H54 (cell line): ENCODE measurements at places on chromosomes 6 and 20.
A peak's percentile ranks its signal among the peaks of the same experiment; 100 is the strongest.

DNA sequence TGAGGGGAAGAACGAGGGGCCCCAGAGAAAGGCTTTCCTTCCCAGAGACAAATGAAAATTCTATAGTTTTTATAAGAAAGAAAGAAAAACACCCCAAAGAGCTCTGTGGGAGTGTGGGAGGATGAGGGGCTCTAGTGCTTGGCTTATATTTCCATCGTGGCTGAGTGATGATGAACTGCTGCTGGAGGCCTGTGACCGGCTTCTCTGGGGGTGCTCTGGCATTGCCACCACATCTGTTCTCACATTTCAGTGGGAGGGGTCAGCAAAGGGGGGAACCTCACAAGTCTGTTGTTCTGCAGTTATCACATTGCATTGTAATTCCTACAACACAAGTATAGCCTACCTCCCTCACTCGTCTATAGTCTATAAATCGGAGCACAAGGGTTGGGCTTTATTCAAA lies 67.6 kb upstream of the BACH2 start:
- no peak for DNase-seq

DNA sequence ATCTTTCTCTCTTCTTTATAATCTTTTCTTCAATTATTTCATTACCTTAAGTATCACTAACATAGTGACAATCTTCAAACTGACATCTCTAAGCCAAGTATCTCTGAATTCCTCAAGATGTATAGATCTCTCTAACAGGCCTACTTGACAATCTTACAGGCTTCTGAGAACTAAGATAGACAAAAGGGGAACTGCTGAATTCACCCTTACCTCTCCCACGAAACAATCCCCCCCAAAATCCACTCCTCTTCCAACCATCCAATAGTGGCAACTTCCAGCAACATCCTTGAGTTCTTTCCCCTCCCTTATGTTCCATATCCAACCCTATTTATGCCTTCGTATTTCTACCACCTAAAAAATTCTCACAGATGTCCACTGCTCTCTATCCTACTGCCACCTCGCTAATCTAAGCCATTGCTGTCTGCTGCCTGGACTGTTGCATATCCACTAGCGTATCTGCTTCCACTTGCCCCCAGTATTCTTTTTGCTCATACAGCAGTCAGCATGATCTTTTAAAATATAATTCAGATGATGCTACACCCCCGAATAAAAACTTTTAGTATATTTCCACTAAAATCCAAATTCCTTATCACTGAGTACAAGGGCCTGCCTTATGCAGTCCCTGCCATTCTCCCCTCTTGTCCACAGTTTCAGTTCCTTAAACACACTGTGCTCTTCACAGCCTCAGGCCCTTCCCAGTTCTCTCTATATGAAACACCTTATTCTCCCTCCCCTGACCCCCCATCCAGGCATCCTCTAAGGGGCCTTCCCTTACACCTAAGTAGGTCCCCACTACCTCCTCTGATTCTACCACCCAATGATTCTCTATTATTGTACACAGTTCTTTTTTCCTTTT lies 8.0 kb downstream of the REPS1 start:
- DNase-seq = no peak

GRCh38 chr6:170030284-170030815 lies 260.5 kb downstream of the DLL1 start:
- DNase-seq = no peak

DNA sequence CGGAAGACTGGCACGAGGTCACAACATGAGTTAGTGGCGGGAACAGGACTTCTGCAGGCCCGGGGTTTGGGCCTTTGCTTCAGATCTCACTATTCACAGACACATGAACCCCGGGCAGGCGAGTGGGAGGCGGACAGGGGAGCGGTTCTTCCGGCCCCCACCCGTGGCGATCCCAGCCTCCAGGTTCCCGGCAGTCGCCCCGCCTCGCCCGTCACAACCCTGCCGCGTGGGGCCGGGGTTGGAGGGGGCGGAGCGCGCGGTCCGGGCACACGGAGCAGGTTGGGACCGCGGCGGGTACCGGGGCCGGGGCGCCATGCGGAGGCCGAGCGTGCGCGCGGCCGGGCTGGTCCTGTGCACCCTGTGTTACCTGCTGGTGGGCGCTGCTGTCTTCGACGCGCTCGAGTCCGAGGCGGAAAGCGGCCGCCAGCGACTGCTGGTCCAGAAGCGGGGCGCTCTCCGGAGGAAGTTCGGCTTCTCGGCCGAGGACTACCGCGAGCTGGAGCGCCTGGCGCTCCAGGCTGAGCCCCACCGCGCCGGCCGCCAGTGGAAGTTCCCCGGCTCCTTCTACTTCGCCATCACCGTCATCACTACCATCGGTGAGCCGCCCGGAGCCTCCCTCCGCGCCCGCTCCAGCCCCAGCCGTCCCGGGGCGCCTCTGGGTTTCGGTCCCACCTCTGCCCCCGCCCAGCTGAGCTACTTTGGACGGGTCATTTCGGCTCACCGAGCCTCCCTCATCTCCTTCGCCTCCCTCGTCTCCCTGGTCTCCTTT lies at the start of gene KCNK15:
Gene KCNK15, plus strand, starts transcription at position 268 of the 769 bp plus-strand sequence. Its CDS starts 46 bp downstream, at position 314.
- DNase-seq = no peak

- DNase-seq = no peak
Observed at GRCh38 chr6:168162366-168162765, 83.4 kb upstream of the FRMD1 start.

DNA sequence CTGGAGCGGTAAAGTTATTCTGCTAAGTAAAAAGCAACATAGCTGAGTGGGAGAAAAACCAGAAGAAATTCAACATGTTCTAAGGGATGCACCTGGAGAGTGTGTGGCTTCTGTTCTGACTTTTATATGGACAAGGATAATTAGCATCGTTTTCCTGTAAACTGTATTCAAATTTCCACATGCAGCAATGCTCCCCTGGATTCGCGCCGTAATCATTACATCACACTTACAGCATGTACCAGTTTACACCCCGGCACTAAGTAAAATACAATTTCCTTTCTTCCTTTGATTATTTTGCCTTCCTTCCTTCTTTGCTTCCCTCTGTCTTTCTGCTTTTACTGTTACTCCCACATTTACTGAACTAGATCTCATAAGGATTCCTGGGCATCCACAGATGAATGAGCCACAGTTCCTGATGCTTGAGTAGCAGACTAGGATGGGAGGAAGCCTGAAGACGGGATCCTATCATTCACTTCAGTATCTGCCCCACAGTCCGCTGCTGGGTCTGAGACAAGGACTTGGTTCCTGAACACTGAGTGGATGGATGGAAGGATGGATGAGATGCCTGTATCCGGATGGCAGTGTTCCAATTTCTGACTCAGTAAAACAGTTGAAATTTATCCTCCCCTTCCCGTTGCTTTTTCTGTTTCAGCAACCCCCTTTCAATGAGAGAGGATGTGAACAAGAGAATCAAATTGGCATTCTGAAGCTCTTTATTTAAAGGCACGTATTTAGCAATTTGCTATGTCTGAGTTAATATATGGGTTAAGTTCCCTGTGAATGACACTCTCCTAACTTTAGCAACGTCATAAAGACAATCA lies 174.6 kb downstream of the GJA10 start:
- no peak for DNase-seq

GRCh38 chr20:21229163-21229562 lies 74.0 kb upstream of the XRN2 start:
- peak; percentile 26 for DNase-seq

DNA sequence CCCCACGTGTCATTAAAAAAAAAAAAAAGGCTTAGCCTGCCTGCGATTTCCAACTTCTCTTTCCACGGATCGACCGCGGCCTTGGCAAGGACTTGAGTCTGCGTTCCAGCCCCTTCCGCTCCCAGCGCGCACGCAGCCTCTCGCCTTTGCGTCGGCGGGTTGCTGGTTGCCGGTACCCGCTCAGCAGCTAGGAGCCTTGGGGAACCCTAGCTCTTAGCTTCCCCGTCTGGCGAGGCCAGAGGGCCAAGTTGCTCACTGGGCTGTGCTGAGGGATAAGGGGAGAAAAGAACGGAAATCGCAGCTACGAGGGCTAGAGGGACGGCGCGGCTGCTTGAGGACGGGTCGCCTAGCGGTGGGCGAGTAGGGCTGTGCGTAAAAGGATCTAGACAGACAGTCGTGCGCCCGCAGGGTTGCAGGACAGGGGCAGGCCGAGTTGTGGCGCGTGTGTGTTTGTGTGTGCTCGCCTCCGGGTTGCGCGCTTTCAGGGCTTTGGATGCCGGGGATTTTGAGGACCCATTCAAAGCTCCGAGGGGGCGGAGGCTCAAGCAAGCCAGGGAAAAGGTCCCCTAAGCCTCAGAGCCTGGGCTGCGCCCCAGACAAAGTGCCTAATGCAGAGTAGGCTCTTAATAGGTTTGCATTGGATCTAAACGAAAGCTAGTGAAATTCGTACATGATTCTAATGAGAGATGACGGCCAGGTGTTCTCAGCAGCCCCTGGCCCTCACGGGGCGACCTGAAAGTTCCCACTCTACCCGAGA lies 40.5 kb upstream of the OSTM1 start:
- DNase-seq = no peak

- DNase-seq = no peak
Observed at GRCh38 chr6:157374889-157375443, 6.0 kb upstream of the ZDHHC14 start.

DNA sequence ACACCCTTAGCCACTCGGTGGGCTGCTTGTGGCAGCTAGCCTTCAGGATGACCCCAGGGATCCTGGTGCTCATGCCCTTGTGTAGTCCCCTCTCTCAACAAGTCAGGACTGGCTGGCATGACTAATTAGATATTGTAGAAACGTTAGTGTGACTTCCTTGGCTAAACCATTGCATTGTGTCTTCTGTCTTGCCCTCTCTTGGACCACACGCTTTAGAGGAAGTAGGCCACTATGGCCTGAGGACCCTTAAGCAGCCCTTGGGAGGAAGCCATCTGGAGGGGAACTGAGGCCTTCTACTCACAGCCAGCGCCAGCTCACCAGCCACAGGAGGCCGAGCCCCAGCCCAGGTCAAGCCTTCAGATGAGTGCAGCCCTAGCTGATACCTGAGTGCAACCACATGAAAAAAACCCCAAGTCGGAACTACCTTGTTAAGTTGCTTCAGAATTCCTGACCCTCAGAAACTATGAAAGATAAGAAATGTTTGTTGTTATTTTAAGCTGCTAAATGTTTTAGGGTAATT lies 10.1 kb downstream of the ANGPT4 start:
- no peak for DNase-seq

- DNase-seq = peak; percentile 98
Observed at GRCh38 chr20:37907677-37908401, 4.9 kb downstream of the VSTM2L start.

DNA sequence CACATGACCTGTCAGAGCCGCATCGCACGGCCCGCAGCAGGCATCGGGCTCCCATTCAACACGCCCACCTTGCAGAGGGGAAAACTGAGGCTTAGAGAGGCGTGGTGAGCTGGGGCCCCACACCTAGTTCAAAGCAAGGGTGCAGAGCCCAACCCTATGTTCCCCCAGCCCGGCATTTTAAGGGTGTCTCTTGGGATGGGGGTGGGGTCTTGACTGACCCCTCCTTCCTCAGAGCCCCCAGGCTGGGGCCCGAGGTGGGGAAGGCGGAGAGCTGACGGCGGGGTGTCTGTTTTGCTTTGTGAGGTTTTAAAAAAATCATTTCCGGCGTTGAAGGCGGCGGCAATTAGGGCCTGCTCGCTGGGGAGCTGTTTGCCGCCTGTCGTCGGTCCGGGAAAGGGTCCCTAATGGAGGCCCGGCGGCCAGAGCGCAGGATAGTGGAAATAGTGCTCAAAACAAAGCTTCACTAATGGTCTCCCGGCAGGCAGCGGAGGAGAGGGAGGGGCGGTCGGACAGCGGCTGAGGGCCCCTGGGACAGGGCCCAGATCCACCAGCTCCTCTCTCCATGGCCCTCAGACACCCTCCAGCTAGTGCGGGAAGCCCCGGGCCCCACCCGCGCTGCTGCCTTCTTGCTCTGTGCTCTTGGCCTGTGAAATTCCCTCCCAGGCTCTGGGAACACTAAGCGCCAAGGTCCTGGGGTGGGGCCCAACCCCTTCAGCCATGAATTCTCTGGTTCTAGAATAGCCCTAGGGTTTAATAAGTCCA lies 11.9 kb downstream of the VSTM2L start:
- DNase-seq = no peak

DNA sequence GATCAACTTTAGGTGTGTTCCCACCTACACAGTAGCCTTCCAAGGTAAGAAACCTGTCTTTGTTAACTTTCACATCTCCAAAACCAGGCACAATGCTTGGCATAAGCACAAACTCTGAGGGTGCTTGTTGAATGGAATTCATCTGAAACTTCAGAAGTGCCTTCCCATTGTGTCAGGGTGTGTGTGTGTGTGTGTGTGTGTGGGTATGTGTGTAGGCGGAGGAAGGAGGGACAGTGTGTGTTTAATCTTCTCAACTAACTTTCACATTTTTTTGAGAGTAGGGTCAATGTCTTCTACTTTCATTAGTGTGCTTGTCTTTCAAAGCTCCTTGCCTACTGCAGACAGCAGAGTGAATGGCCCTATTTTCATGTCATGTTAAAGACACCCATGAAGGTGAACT lies 45.6 kb downstream of the PDE7B start:
- DNase-seq = no peak

GRCh38 chr6:105401247-105402089 lies 1.4 kb downstream of the PREP start:
- DNase-seq = no peak

- no peak for DNase-seq
Observed at GRCh38 chr6:27893836-27894807, 18.1 kb downstream of the OR2B2 start.
